BJ (cell line): ENCODE measurements at places on chromosomes 3 and 15.
A peak's percentile ranks its signal among the peaks of the same experiment; 100 is the strongest.

DNA sequence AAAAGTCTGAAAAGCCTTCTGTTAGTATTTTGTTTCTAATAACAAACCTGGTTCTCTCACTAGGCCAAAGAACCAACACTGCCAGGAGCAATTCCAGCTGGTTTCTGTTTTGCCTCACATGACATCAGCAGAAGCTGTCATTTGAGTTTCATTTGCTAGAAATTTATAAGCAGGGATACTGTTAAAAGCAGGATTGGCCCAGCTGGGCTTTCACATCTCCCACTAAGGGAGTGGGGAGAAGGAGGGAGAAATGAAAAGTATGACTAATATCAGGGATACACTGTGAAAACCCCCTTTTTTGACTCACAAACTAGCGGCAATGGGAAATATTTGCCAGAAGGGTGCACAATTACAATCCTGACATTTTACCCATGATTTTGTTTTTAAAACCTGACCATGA, 5.3 kb downstream of the CCDC80 start:
- peak; percentile 82 for DNase-seq

- DNase-seq: no peak
These were observed 218.1 kb downstream of the CLSTN2 start for GRCh38 chr3:140152851-140153639.

DNA sequence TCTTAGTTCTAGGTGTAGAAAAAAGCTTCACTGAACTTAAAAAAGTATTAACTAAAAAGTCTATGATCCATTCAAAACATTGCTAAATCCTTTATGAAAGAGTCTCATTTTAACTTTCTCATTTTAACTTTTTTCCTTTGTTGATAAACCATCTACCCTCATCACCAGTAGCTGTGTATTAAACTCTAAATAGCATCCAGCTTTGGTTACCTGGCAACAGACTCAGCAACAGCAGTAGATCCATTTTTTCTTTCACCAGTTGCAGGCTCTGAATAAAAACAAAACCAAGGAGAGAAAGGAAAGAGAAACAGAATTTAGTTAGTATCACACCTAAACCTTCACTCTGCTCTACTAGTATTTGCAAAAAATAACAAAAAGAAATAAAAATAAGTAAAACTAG, 51.6 kb downstream of the TP53BP1 start:
- DNase-seq: no peak

DNA sequence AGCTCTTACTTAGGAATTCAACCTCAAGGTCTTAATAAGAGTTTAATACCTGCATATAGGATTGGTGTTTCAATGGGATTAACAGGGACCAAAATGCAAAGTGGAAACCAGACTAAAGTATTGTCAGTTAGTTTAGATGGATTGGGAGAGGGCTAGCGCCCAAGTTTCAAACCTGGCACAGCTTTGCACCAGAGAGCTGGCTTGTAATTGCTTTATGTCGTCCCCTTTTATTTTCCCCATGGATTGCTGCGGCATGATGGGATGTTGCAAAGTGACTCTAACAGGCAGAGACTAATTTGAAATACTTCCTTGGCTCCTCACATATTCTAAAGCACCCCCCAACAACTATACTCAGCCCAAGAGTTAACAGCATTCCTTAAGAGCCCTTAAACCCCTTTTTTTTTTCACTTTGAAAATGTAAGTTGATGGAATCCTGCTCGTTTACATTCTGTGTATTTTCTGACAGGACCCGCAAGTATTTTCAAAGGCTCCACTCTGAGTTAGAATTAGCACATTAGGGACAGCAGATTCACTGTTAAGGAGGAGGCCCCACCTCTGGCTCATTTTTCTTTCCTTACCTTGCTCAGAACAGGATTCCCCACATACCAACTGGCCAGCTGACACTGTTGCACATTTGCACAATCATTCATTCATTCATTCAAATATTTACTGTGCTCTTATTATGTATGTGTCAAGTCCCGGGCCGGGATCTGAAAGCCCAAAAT, 214.2 kb downstream of the ERC2 start:
- no peak for DNase-seq

DNA sequence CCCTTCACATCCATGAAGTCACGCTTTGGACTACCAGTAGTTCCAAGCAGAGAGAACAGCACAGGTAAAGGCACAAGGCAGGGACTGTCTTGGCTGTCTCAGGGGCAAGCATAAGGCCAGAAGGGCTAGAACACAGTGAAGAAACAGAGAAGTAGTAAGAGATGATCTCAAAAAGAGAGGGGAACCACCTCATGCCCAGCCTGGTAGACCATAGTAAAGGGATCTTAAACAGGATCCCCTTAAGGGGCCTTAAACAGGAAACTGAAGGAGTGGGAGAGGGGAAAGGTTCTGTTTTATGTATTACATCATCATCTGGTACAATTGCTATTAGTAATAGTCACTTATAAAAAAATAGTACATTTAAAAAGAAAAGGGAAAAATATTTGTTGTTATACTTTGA, 25.8 kb downstream of the P2RY1 start:
- no peak for DNase-seq
